ENCODE measurements at places on chromosomes 6 and 20.

GRCh38 chr6:16765235-16765634, 4.0 kb upstream of the ATXN1 start:
- peak; percentile 37 for DNase-seq

DNA sequence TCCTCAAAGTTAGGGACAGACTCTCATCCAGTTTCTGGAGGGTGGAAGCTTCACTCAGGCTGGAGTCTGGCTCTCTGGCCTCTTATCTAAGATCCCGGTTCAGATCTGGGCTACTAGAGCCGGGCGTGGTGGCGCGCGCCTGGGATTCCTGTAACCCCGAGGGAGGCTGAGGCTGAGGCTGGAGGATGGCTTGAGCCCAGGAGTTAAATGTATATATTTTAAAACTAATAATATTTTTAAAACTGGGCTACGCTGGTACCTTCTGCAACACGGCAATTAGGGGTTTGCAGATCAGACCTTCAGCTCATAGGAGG, 710 bp upstream of the ZNF343 start:
- no peak for DNase-seq

DNA sequence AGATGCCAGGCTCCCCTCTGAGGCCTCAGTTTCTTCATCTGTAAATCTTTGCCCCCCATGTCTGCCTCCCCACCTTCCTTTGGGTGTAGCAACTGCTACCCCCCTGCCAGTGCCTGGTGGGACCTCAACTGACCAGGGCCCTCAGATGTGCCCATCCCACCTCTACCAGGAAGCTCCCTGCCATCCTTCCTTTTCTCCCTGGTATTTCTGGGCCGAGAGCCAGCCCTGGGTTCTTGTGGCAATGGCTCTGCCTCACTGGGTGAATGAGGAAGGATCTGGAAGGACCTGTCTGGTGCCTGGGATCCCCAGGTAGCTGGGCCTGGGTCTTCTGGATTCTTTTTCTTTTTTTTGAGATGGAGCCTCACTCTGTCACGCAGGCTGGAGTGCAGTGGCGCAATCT, 141.1 kb upstream of the RNF24 start:
- DNase-seq = no peak

- no peak for DNase-seq
Measured at GRCh38 chr6:21332660-21333059, 260.9 kb upstream of the SOX4 start.

DNA sequence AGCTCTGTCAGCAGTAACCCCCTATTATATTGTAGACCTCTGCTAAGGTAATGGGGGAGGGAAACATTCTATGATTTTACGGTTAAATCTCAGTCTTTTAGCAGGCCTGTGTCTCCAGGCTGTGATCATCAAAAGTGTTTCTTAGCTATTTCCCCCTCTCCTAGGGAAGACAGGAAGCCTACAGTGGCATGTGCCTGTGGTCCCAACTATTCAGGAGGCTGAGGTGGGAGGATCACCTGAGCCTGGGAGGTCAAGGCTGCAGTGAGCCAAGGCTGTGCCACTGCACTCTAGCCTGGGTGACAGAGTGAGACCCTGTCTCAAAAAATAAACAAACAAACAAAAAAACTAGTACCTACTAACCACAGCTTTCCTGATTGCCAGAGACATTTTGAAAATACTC, 67.9 kb downstream of the DNAAF9 start:
- no peak for DNase-seq

GRCh38 chr6:137002505-137002904, 42.3 kb downstream of the IL20RA start:
- DNase-seq = no peak

- no peak for DNase-seq
Measured at GRCh38 chr20:34600892-34601653, 42.6 kb downstream of the MAP1LC3A start.

DNA sequence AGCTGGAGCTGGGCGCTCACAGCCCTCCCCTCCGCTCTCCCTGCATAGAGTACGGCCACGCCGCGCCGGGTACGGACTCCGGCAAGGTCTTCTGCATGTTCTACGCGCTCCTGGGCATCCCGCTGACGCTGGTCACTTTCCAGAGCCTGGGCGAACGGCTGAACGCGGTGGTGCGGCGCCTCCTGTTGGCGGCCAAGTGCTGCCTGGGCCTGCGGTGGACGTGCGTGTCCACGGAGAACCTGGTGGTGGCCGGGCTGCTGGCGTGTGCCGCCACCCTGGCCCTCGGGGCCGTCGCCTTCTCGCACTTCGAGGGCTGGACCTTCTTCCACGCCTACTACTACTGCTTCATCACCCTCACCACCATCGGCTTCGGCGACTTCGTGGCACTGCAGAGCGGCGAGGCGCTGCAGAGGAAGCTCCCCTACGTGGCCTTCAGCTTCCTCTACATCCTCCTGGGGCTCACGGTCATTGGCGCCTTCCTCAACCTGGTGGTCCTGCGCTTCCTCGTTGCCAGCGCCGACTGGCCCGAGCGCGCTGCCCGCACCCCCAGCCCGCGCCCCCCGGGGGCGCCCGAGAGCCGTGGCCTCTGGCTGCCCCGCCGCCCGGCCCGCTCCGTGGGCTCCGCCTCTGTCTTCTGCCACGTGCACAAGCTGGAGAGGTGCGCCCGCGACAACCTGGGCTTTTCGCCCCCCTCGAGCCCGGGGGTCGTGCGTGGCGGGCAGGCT, 4.6 kb downstream of the KCNK15 start:
- no peak for DNase-seq

DNA sequence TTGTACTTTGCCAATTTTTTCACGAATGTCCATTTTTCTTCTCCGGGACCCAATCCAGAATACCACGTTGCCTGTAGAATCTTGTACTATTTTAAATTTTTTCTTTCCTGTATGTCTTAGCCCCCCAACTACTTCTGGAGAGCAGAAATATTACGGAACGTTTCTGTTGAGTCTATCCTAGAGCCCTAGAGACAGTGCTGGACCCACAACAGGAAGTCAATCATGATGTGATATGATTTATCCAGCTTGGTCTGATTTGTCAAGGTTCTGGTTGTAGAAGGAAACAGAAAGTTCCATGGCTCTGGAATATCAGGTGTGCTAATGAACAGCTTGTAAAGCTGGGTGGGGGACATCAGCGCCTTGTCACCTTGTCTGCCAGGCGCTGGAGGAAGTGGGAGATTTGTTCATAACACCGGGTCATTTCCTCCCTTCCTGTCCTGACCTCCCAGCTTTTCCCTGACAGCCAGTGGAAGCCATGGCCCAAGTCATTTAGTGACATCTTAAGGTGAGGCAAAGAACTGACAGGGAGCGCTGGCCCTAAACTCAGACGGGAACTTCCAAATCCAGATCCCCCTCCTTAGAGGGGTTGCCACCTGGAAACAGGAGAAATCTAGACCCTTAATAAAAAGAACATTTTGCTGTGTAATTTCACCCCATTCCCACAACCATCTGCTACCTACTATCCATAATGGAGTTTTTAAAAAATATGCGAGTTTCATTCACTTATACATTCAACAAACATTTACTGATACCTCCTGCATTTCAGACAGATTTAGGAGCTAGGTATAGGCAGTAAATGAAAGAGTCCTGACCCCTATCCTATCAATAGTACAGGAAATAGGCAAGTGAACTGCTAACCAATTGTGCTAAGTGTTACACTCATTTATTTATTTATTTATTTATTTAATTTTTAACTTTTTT, 130.5 kb downstream of the ZFP64 start:
- DNase-seq = peak; percentile 36

DNA sequence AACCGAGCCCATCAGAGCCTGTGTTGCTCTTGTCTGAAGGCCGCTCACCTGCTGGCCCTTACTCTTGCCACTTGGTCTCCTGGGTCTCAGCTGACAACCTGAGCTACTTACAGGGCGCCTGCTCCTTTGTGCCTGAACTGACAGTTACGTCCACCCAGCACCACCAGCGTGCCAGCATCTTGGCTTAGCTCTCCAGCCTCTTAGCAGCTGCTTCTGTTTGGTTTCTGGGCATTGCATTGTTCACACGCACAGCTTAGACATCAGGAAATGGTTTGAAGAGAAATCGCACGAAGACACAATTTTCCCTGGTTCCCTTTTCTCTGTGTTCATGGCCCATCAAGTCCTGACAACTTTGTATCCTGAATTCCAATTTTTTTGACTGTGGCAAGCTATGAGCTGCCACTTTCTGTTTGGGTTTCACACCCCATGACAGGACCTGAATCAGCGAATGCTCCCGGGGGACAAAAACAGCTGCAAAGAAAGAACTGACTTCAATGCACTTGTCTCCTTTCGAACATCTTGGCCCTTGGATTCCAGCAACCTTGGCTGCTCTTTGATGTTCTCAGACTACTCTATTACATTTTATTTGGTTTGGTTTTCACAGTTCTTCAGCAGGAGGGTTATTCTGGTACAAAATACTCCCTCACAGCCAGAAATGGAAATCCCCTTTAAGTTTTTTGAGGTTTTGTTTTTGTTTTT, 45.2 kb upstream of the LY86 start:
- DNase-seq = peak; percentile 6

GRCh38 chr6:11258260-11259237, 26.1 kb upstream of the NEDD9 start:
- DNase-seq = peak; percentile 38

- DNase-seq = peak; percentile 7
Measured at GRCh38 chr6:32837651-32838113, 857 bp downstream of the TAP2 start.

DNA sequence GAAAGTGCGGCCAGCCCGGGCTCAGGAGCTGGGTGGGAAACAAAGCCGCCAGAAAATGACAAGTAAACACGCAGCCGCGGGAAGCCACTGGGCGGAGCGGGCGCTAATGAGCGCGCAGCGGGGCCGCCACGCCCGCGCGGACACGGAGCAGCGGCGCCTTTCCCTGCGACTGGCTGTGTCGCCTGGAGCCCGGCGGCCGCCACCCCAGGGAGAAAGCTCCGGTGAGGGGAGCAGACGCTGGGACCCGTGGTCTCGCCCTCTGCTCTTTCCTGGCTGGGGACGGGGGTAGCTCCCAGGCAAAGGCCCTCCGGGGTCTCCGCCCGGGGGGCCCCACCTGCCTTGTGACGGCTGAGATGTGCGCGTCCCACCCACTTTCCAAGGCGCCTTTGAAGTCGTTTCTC, 54.9 kb downstream of the PRR18 start:
- DNase-seq = no peak

GRCh38 chr6:167548451-167548850, 223.6 kb downstream of the TTLL2 start:
- no peak for DNase-seq

DNA sequence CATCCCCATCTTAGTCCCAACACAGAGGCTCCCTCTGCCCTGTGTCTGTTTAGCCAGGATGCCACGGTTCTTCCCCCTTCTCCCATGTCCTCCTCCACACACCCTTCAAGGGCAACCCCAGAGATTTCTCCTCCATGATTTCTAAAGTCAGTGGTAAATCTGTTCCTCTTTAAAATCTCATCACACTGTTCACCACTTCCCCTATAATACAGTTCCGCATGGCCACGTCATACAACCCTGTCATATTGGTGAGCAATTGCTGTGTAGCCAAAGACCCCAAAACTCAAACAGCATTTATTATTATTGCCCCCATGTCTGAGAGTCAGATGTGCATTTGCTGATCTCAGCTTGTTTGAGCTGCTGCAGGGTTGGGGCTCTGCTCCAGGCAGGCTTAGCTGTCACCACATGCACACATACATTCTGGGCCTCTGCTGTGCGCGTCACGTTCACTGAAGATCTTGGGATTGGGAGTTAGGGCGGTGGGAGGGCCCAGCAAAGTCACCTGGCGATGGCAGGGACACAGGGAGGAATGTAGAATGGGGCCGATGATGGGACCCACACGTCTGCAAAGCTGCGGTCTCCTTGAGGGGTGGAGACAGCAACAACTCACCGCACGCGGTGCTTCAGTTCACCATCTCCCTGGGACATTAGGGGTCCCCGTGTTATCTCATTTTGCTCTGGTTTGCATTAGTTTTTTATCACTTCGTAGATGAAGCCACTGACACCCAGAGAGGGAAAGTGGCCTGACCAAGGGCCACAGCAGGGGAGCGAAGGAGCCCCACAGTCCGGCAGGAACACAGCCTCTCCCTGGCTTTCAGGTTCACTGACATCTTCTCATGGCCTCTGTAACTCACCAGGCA, 36.9 kb upstream of the CD93 start:
- no peak for DNase-seq

GRCh38 chr6:89555806-89556205, 82.7 kb downstream of the LYRM2 start:
- no peak for DNase-seq

DNA sequence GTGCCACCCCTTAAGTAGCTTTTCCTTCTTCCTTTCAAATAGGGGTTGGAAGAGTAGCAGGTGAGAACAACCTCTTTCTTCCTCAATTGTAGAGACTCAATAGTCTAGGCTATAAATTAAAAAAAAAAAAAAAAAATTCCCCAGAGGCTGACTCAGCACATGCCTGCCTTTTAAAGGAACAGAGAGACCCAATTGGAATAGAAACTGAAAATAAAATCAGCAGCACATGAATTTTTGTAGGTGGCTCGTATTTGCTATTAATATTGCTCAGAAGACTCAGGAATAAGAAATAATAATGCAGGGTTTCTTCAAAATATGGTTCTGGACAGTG, 19.3 kb downstream of the TOP1 start:
- peak; percentile 56 for DNase-seq

DNA sequence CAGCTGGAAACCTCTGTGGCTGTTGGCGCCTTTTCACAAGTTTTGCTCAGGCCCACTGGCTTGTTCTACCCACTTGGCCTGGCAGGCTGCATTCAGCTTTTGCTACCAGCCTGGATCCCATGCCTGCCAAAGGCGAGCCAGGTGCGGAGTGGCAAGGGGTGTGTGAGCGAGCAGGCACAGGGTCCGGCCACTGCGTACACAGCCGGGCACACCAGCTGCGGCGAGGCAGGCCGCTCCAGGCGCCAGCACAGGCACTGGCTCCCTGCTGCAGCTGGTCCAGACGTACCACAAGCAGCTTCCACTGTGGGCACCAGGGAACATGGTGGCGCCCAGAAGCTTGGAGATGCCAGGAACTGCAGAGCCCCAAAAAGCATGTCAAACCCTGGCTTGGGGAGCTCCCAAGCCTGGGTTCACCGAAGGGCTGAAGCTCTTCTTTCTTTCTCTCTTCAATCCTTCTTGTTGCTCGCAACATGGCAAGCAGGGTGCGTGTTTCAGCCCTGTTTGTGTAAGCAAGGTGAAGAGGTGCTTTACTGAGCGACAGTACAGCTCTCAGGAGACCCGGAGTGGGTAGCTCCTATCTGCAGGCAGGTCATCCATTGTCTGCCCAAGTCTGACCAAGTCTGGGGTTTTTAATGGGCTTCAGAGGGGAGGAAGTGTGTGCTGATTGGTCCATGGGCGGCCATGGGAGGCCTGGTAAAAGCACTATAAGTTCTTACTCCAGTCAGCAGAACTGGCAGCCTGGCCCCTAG, 32.6 kb upstream of the GRM4 start:
- DNase-seq = no peak
